C1 segment of cervical spinal cord (tissue), 14 donors: ENCODE measurements at places on chromosomes 11 and 22.
A peak's percentile ranks its signal among the peaks of the same experiment; 100 is the strongest.

DNA sequence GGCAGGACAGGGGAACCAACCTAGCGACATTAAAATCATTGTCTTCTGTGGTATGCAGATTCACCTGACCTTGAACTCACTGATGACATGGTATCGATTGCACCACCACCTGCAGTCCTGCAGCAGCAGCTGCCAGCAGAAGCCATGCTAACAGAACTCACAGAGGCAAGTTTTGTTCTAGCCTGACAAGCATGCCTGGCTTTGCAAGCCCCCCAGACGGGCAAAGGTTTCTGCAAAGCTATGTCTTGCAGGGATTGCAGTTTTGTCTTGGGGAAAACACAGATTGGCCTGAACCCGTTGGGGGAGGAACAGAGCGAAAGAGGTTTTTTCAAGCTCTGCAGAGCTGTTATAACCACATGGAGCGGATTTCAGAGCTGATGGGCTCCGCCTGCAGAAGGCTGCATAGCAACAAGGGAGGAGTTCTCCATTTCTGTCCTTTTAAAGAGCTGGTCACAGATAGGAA, 221.0 kb downstream of the HIPK3 start:
- no peak for DNase-seq

DNA sequence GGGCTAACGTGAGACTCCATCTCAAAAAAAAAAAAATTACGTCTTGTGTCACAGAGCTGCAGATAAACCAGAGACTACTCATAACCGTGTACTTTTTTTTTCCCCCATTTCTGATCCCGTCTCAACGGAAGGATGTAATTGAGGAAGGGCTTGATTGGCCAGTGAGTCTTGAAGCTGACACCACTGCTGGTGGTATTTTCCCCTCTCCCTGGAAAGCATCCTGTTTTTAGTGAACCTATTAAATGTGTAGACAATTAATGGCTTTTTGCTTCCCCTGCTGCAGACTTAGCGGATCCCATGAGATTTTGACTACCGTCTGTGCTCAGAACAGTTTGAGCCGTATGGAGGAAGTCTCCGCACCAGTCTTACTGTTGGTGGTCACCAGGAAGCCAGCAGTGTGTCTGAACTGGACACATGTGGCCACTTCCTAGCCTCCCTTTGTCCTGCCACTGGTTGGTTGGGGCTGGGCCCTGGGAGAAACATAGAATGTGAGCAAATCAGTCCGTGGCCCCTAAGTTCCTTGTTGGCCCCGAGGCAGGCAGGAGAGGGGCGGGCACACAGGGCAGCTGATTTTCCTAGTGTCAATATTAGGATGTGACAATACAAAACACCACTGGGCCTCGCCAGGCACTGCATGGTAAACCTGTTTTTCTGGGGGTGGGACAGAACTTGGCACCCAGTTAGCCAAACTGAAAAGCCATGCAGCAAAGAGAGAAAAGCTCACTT, 3.1 kb downstream of the BIK start:
- DNase-seq, result no peak

GRCh38 chr11:10990637-10991193, 132.9 kb upstream of the ZBED5 start:
- DNase-seq, result no peak

DNA sequence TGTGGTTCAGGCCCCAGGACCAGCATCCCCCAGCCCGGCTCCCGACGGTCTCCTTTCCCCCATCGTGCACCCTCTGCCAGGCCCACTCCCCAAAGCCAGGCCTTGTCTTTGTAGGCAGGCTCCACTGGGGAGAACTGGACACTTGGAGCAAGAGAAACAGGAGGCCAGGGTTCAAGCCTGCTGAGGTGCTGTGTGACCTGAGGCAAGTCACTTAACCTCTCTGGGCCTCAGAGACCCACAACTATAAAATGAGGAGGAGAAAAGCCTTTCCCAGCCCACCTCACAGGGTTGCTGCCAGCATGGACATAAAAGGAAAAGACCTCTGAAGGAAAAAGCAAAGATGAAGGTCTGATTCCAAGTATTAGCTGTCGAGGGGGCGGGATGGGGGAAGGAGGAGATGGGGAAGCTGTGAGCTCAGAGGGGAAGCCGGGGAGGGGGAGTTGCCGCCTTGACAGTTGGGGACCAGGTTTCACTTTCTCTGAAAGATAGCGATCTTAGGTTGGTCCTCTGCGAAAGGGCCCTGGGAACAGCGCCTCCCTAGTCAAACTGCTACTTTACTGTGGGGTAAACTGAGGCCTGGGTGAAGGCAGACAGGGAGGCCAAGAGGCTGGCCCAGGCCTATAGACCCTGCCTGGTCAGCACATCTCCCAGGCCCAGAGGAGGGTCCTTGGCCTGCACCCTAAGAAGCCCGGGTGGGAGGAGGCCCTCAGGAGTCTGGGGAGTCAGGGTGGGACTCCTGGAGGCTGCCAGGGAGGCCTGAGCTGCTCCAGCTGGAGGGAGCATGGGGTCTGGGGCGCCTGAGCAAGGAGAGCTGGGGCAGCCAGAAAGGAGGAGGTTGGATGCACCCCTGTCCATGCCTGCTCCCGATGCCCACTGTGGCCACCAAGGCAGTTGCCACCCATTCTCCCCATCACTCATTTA, 991 bp upstream of the OSM start:
- no peak for DNase-seq

- DNase-seq, result no peak
Measured at GRCh38 chr11:3370311-3370870, 8.6 kb downstream of the ZNF195 start.

DNA sequence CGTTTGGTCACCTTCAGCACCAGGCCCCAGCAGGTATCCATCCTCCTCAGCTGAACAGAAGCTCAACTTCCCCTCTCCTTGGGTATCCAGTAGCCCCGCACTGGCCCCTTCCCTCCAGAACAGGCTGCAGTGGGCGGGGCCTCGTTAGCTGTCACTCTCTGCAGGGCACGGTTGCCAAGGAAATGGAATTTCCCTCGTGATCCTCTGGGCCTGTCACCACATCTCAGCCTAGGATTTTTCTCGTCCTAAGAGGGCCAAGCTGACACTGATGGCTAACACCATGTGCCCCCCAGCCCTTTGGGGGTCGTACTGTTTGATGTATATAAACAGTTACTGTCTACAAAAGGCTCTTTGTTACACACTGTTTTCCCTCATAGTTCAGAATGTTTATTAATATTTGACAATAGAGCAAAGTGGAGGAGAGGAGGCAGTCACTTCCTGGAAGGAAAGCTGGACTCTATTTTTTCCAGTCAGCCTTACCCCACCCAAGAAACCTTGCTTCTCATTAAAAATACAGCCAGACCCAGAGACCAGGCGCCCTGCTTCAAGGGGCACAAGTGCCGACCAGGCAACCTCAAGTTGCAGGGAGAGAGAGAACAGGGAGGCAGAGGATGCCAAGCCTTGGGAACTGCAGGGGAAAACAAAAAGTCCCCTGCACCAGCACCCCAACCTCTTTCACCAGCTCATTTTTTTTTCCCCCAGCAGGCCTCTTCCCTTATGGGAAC, 44.5 kb downstream of the FEZ1 start:
- DNase-seq, result peak; percentile 74

GRCh38 chr11:8754241-8754640, 71.6 kb downstream of the RPL27A start:
- DNase-seq, result no peak

DNA sequence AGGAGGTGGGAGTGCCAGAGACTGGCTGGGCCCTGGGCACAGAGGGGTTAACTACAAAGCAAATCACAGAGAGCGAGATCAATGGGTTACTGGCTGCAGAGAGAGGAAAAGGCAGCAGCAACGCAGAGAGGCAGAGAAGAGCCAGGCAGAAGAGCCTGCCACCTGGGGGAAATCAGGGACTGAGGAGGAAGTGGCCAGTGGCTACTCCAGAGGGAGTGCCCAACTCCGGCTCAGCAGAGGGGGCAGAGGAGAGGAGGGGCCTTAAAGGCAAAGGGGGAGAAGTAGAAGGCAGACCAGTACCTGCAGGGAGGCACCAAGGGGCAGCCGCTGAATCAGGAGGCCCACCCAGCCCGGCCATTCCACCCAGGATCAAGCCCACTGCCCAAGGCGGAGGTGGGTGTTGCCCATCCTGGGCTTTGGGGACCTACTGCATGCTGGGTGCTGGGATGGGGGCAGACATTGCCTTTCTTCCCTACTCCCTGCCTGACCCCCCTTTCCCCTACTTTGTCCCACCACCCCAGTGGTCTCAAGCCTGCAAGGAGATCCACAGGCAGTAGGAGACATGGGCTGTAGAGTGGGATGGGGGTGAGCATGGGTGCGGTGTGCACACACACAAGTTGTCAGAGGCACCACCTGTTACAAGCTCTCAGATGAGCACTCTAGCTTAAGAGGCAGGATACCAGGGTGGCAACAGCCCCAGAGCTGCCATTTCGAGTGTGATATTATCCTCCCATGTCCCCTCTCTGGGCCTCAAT, 926 bp upstream of the GALR3 start:
- no peak for DNase-seq

- no peak for DNase-seq
Measured at GRCh38 chr22:19801340-19802000, 40.9 kb downstream of the TBX1 start.

DNA sequence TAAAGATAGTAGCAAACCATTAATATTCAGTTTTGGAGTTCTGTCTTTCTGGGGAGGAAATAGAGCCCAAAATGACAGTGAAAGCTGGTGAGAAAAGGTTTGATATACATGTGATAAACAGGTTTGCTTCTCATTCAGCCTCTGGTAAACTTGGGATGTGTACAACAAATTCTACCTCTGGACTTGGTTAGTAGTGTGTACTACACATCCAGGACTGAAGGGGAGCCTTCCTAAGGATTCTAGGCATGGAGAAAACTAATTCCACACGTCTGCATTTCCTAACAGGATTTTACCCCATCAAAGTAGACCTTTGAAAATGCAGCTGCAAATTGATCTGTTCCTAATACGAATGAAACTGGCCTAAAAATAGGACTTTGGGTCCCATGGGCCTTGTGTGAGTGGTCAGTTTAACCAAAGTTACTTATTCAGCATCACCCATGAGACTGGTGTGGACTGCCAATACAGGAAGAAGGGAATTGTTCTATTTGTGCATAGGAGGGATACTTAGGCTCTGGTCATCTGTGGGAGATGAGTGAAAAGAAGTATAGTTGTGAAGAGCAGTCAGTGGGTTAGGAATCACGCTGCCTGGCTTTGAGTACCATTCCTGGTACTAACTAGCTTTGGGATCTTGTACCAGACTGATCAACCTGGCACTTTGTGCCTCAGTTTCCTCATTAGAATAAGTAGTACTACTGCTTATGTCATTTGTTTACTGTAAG, 74.2 kb downstream of the YAP1 start:
- no peak for DNase-seq

DNA sequence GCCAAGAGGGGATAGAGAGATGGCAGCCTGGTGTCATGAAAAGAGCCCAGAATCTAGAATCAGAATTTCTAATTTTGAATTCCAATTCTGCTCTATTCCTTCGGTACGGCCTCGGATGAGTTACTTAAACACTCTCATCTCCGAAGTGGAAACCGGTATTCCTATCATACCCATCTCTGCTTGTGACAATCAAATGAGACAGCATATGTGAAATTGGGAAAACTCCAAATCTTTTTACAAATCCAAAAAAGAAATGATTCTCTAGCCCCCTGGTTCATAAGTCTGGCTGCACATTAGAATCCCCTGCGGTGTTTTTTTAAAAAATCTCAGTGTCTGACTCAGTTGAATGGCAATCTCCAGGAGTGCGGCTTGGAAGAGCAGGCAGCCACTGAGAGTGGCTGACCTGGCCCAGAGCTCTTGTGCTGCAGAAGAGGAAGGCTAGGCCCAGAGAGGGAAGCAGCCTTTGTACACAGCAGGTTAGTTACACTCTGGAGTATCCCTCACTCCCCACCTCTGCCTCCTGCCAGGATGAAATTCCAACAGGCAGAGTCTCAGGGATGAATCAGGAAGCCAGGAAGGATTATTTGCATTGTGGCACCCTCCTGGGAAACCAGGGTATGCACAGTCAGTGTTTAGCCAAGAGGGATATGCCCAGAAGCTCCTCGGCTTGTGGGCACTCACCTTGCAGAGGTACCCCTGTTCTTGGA, 93.6 kb upstream of the ISX start:
- no peak for DNase-seq

DNA sequence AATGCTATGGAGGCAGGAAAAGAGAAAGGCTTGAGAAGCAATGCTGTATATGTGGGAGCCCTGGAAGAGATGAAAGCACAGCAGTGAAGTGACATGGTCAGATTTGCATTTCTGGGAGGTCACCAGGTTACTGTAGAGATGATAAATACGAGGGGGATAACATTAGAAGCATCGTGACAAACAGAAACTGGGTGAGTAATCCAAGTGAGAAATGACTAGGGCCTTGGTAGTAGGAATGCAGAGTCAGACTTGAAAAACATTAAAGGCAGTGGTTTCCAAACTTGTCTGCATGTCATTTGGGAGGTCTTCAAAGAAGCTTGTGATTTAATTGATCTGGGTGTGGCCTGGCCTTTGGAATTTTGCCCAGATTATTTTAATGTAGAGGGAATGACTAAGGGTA, 43.9 kb downstream of the CCDC34 start:
- DNase-seq, result no peak

- no peak for DNase-seq
Measured at GRCh38 chr11:72226701-72227100, 2.1 kb downstream of the INPPL1 start.

DNA sequence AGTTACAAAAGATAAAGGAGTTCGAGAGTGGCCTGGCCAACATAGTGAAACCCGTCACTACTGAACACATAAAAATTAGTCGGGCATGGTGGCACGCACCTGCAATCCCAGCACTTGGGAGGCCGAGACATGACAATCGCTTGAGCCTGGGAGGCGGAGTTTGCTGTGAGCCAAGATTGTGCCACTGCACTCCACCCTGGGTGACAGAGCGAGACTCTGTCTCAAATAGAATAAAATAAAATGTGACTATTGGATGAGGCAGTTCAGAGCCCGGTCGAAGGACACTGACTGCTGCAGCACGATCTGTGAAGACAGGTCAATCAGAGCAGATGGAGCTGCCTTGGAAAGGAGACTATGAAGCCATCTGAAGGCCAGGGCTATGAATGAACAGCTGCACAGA, 37.7 kb upstream of the ANO1 start:
- DNase-seq, result no peak

DNA sequence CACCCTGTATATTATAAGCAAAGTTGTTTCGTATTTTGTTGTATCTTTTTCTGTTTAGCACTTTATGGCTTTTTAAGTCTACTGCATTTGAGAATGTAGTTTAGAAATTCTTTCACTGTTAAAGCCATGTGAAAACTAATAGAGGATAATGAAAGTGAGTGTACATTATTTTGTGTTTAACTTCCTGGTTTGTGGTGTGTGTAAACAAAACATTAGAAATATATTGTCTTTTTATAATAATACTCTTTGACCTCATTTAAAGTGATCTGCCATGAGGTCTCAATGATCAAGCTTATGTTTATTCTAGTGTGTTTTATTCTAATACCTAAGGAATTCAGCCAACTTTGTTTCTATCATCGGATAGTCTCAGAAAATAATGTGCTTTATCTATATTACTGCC, 27.4 kb upstream of the TMEM45B start:
- DNase-seq, result no peak

DNA sequence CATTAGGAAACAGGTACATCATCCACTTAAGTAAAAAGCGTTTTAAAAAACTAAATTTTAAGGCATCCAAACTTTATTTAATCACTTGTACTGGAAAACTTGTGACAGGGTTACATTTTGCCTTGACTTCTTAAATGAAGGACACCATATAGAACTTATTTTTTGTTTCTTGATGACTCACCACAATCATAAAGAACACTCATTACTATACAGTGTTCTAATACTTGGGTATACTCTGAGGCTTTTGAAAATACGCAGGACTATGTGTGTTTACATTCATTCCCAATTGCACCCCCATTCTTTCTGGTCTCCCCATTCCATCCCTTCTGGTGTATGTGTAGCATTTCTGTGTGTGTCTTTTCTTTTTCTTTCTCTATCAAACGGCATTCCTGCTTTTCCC, 69.9 kb downstream of the ZBTB44 start:
- DNase-seq, result no peak
